AG04449 (cell line): ENCODE measurements at places on chromosomes 12 and 14.

DNA sequence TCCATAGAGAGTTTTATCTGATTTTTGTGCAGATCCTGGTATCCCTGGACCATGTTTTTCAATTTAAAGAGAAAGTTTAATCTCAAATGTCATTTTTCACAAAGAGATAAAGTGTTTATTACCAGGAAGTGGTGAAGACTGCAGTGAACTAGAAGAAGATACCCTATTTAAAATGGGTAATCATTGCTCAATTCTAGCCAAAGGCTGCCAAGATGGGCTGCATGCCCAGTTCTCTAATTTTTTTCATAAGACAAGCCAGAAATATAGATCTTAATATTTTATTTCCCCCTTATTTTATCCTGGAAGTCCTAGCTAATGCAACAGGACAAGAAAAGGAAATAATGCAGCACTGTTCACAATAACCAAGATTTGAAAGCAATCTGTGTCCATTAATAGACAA lies 343.5 kb downstream of the PCNX1 start:
- DNase-seq, result no peak

- DNase-seq, result no peak
Measured at GRCh38 chr14:104598910-104599273, 5.7 kb downstream of the TMEM179 start.

GRCh38 chr12:61137677-61138414 lies 1122.4 kb upstream of the USP15 start:
- no peak for DNase-seq

GRCh38 chr12:61758661-61759060 lies 501.5 kb upstream of the USP15 start:
- DNase-seq, result no peak

- DNase-seq, result no peak
Measured at GRCh38 chr14:69629225-69630127, 18.1 kb downstream of the SUSD6 start.

DNA sequence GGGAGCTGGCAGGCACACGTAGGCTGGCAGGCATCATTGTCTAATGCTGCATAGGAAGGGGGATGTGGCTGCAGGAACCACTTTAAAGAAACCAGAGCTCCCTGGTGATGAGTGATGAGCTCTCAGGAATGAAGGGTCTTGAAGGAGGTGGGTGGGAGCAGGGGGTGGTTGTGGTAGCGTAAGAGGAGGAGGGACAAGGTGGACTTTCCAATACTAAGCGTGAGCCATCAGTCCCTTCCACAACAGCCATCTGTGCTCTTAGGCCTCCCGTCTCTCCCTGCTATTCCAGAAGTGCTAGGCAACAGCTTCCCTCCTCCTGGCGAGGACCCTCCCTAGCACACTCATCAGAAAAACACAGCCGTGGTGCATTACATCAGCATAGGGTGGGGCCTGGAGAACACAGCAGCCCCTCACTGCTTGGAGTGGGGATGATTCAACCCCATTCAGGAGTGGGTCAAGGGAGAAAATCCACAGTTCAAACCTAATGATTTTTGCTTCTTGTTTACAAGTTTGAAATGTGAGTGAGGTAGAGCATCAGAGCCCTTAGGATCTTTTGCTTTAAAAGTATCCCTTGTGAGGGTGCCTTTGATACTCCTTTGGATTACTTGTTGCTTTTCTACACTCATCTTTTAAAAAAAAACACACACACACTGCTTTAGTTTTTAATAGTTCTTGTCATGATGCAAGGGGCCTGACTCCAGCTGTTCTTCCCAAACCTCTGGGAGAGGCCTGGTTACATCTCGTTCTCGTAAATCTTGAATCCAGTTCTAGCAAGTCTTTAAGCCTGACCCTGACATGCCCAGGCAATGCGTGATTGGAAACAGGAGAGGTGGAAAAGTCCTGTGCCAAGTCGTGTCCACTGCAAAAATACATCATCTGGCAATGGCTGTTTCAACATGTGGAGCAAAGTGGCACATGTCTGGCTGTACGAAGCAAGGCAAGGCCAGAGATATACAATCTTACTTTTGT lies 356.4 kb upstream of the DDHD1 start:
- DNase-seq, result no peak

DNA sequence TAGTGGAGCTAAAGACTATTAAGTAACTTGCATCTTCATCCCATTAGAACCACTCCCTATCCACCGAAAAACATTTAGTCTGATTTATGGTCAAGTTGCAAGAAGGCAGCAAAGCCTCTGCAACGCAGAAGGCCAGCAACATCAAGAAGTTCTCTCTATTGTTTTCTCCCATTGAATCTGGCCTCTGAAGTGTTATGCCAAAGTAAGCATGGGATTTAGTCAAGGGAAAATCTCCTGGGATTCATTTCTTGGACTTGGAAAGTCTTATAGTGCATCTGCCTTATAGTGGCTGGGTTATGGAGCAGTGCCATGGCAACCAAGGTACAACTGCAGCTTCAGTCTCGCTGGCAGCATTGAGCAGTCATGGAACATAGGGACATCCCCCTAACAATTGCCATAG lies 87.7 kb upstream of the KRR1 start:
- no peak for DNase-seq

- DNase-seq, result no peak
Measured at GRCh38 chr12:59080101-59080500, 159.8 kb upstream of the LRIG3 start.

DNA sequence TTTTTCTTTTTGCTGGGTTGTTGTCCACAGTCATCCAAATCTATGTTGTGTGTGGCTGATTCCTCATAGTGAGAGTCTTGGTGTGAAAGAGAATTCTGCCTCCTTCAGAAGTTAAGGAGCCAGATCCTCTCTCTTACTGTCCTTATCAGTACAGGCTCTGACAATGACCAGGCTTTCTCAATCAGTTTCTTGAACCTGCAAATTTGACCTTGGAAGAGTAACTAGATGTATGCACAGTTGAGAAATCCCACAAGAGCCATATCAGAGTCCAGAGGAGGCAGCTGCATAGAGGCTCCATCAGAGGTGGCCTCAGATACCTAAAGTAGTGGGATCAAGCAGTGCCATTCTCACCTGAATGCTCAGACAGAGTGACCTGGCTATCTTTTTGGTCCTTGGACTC lies 5.5 kb upstream of the GALC start:
- DNase-seq, result no peak

- DNase-seq, result peak; percentile 70
Measured at GRCh38 chr12:132593938-132594358, 16.4 kb downstream of the LRCOL1 start.

DNA sequence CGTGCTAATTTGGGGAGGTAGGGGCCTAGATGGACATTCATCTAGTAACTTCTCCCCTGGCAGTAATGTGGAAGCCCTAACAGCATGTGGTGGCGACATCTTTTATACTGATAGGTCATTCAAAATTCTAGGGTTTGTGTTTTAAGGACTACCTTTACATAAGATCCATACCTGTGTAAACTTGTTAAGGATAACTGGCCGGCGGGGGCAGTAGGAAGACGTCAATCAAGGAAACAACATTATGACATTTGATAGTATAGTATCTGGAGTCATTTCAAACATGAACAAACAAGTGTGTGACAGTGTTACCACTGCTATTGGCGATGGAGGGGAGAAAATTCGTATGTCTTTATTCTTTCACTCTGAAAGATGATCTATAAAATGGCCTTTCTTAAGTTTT lies 120.0 kb downstream of the TTLL5 start:
- DNase-seq, result no peak

DNA sequence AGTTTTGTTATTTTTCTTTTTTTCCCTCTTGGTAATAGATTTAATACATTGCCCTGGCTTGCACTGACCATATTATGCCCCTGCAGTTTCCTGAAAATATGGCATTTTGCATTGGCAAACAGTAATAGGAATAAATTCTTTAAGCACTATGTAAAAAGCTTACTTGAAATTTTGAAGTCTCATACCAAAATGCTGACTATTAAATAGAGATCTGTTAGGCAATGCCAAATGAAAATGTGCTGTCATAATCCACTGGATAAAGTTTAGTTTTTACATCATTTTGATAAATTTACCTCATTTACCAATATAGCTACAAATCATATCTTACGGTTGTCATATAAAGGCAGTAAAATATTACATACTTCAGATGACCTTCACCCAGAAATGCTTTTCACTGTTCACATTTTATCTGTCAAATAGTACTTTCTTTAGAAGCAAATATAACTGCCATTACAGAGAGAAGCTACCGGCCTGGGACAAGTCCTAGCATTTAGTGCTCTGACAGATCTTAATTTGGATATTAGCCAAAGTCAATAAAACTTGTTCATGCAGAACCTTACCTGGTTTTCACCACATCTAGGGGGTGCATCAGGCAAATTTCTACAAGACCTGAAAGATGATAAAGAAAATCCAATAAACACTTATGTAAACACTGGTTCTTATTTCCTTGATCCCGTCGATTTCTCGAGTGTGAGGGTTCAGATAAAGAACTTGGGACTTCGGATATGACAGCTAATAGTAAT lies 212.9 kb downstream of the PAX9 start:
- no peak for DNase-seq

DNA sequence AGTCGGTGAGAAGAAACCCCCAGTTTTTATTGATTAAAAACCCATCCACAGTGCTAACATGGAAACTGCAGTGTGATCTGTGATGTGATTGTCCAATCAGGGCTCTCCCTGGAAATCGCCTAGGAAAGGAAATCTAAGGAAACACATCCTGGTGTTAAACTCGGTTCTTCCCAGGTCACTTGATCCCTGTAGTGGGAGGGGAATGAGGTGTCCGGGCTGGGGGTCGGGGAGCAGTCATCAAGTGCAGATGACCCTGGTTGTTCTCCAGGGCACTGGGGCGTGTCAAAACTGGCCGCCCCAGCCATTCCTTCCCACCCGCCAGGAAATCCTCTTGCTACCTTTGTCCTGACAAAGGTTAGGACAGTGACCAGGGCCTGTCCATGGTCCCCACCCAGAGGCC lies 20.8 kb downstream of the RAB35 start:
- DNase-seq, result no peak

GRCh38 chr14:68476212-68477109 lies 316.4 kb downstream of the ZFP36L1 start:
- DNase-seq, result peak; percentile 85

DNA sequence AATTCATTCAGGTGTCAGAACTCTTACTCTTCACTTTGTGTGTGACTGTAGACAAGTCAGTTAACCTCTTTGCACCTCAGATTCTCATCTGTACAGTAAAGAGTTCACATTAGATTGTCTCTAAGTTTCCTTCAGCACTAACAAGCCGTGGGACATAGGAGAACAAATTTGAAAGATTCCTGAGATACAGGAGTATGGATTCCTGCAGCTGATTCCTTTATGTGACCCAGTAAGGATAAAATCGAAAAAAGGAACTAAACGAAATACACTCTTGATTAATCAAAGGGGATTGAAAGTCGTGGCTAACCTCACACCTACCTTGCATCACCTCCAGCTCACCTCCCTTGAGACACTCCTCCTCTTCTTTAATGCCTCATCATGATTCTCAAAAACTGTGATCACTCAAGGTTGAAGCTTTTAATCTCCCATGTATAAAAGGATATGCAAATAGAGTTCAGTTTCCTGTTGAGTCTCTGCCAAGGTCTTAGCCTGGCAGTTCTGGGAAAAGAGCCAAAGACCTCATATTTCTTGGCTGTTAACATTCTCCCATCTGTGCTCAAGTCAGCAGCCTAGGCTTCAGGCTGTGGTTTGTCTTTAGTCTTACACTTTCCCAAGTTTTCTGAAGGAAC lies 156.6 kb downstream of the DAD1 start:
- DNase-seq, result peak; percentile 81
